ENCODE measurements at places on chromosomes 16 and 17.

- DNase-seq, result no peak
These were observed 13.9 kb downstream of the ATP2A1 start for GRCh38 chr16:28891964-28892890.

GRCh38 chr16:83040174-83040573 lies 413.4 kb downstream of the CDH13 start:
- DNase-seq, result no peak

DNA sequence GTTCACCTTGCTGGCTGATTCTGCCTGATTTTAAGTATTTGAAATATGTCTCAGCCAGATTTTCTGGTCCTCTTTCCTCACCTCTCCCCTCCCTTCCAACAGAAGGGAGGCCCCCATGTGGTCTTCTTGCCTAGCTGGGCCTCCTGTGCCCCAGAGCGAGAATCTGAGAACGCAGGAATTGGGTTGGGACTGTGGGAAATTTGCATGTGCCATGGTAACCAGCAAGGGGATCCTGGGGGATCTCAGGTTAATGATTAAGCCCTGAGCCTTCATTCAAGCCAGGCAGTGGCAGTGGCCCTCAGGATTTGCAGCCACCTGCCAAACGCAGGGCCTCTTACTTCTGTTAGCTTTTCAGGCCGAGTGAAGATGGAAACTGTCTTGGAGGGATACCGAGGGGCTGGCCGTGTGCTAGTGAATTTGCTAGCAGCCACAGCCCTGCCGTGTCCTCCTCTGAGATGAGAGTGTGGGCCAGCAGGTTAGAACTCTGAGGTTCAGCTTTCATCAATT lies 40.2 kb downstream of the KSR1 start:
- DNase-seq, result no peak

- DNase-seq, result no peak
These were observed 1.2 kb downstream of the SNTB2 start for GRCh38 chr16:69188236-69188549.

GRCh38 chr16:68450741-68451255 lies 2.5 kb upstream of the SMPD3 start:
- DNase-seq, result no peak

DNA sequence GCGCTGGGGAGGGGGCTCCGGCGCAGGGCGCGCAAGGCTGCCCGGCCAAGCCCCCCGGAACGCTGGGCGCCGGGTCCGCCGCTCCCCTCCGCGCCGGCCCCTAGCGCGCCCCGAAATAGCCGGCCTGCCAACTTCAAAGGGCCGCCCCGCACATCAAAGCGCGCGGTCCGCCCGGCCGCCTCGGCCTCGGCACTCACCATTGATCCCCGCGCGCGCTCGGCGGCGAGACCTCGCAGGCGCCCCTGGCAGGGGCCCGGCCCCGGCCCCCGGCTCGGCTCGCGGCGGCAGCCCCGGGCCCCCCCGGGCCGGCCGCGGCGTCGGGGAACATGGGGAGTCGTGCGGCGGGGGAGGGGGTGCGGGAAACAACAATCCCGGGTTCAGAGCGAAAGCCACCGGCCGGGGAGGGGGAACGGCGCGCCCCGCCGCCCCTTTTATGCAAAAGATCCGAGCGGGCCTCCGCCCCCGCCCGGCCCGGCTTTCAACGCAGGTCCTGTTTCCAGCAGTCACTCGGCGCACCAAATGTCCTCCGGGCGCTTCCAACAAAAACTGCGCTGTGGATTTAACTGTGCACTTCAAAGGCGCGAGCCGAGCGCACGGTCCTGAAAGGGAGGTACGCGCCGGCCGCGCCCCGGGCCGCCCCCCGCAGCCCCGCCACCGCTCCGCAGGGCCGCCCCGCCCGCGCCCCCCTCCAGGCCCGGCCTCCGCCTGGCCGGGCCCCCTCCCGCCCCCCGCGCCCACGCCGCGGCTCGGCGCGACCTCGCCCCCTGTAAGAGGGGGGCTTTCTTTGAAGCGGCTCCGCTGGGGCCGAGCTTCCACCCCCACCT lies 608 bp downstream of the AXIN2 start:
- DNase-seq, result peak; percentile 38

GRCh38 chr17:71649941-71650350 lies 470.9 kb upstream of the SOX9 start:
- no peak for DNase-seq

DNA sequence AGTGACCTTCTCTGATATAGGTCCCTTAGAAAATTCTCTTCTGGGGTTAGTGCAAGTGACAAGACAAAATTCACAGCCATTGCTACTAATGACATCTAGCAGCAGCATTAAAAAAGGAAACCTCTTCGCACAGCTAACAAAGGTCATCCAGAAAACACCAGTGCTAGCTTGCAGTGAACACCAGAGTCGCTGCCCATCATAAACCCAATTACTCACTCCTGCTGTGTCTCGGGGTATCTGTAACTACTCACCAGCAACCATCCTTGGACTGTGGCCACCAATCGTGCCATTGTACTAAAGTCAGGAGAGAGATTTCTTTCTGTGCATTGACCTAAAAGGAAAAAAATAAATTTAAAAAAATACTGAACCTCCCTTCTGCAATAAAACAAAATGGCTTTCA lies 1494.7 kb upstream of the CDH8 start:
- DNase-seq, result no peak

DNA sequence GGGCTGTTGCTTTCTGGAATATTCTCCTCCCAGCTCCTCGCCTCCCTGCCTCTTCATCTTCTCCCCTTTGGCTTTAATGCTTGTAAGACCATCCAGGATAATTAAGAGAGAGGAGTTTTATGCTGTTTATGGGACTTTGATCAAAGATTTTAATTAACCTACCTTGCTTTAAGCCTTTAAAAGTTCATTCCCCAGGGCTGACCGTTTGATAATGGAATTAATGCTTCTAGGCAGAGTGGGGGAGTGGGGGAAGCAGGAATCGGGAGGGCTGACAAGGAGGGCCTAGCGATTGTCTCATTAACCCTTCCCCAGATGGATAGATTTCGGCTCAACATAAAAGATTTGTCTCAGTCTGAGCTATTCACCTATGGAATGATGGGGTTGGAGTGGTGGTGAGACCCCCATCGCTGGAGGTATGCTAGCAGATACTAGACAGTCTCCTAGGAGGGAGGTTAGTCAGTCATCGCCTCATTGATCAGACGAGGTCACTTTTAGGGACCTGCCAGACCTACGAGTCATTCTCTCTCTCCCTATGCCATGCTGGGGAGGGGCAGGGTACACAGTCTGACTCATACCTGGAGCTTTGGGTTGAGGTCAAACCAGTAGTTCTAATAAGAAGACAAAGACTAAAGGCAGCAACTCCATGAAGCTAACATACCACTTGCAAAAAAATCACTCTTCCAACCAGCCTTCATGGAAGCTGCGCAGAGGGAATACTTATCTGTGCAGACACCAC lies 236.6 kb upstream of the NLRP1 start:
- no peak for DNase-seq

DNA sequence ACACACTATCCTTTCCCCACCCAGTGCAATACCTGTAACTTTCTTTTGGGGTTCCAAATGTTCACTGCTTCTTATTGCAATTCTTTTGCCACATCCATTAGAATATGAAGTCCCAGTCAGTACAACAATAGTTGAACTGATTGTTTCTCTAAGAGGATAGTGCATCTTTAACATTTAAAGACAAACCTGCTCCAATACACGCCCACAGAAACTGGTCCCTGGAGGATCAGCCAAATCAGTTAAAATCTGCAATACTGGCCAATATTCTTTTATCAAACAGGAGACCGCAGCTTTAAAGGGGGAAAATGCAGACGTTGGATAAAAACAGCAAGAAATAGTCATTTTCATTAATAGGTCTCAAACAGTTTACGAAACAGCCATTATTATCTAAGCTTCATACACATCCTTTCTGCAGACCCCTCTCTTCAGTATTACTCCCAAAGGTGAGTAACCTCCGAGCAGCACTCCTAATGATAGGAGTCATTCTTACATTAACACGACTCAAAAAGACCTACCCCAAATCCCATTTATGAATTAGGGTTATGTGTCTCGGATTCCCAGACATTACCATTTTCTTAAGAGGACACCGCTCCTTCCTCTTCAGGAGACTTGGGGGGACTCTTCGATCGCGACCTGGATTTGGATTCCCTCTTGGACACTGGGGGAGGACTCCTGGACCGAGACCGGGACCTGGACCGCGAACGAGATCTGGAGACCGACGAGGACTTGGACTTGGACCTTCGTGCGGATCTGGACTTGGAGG lies 1.4 kb downstream of the SRSF2 start:
- no peak for DNase-seq

DNA sequence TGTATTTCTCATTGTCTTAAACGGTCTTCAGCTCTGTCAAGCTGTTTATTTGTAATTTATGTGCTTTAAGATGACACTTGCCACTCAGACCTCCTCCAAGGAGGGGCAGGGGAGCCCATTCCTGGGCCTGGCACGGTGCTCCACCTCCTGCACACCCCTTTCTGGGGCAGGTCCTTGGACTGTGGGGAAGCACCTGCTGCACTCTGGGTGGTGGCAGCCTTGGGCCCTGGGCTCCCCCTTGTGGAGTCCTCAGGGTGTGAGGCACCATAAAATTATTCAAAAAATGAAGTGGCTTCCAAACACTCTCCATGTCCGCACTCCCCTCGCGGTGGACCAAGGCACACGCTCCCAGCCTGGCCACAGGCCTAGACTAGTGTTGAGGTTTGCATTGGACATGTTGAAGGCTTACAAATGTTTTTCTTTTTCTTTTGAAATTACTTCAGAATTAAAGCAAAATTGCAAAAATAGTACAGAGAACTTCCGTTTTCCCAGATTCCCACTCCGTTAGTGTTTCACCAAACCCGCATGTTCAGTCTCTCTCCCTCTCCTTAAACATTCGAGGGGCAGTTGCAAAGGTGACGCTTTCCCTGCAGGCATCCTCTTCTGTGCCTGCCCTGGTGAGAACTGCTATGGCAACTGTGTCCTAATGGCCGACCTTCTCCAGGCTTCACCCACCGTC lies 32.4 kb downstream of the FOXK2 start:
- DNase-seq, result peak; percentile 36

- DNase-seq, result no peak
These were observed 59.9 kb downstream of the TAOK1 start for GRCh38 chr17:29449865-29450671.

GRCh38 chr17:64783556-64784352 lies 121.6 kb upstream of the SMURF2 start:
- DNase-seq, result no peak

GRCh38 chr17:63001689-63002394 lies 35.8 kb downstream of the TANC2 start:
- DNase-seq, result no peak

- DNase-seq, result no peak
These were observed 24.4 kb downstream of the UBE2O start for GRCh38 chr17:76428511-76428910.

GRCh38 chr16:78333808-78334207 lies 234.4 kb downstream of the WWOX start:
- DNase-seq, result no peak

DNA sequence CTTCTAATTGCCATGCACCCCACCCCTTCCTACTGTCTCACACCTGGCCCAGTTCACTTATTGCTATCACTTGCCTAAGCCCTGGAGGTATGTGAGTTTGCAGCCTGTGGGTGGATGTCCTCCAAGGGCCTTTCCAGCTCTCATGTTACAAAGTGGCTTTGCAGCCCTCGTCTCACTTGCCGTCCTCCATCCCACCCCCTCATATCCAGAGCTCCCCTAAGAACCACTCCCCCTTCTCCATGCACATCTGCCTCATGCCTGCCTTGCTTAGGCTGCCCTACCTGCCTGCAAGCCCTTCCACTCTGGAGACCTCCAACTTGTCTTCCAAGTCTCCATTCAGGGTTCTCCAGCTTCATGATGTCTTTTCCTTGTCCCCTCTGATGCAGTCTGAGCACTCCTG lies 119.4 kb upstream of the NLRP1 start:
- no peak for DNase-seq

DNA sequence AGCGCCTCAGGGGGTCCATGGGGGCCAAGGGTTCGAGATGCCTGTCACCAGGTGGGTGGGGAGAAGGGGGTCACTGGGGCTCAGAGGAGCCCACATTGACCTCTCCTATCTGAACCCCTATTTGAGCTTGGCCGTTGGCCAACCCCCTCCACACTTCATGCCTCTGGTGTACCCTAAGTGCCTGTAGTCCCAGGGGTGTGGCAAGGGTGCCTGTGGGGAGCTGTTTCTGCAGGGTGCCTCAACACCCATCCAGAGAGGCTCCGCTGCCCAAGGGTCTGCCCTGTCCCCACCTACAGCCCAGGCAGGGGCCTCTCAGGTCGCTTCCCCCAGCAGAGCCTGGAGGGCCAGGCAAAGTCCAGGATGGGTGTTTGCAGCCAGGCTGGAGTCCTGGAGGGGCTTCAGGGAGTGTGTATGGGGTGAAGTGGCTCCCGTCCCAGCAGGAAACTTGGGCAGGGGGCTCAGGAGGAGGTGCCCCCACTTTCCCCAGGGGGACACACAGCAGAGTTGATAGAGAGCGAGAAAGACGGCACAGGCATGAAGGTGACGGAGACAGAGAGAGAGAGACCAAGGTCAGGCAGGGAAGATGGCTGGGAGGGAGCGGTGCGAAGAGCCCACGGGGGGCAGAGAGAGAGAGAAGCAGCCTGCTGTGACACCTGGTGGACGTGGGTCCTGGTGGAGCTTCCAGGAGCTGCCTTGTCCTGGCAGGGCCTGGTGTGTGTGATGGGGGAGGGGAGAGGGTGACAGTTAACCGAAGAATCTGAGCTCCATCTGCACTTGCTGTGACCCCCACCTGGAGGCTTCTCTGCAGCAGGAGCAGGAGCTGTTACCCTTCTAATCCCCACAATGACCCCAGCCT lies at the start of gene SEPTIN12:
Gene SEPTIN12 (minus strand): TSS at position 719 of the 856 bp plus-strand sequence. CDS start 700 bp downstream, at position 19.
- no peak for DNase-seq

- no peak for DNase-seq
These were observed 75.6 kb upstream of the HNF1B start for GRCh38 chr17:37820313-37820994.

- no peak for DNase-seq
These were observed 2.5 kb upstream of the CDYL2 start for GRCh38 chr16:80806927-80807340.

GRCh38 chr17:31869031-31869430 lies 10.0 kb upstream of the COPRS start:
- DNase-seq, result no peak

DNA sequence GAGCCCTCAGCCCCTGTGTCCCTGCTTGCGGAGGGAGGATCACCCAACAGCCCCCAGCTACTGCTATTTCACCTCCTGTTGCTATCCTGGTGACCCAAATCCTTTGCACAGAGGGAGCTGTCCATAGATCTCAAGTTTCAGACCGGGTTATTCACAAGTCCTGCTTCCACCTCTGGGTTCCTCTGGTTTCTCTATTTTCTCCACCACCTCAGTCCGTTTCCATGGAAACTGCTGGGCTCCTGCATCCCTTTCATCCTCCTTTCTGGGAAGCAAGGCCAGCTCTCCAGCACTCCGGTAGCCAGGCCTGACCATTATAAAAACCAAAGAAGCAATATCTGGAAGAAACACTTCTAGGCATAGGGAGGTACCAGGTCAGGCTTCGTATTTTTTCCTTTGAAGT lies 4.8 kb upstream of the CALB2 start:
- DNase-seq, result no peak

DNA sequence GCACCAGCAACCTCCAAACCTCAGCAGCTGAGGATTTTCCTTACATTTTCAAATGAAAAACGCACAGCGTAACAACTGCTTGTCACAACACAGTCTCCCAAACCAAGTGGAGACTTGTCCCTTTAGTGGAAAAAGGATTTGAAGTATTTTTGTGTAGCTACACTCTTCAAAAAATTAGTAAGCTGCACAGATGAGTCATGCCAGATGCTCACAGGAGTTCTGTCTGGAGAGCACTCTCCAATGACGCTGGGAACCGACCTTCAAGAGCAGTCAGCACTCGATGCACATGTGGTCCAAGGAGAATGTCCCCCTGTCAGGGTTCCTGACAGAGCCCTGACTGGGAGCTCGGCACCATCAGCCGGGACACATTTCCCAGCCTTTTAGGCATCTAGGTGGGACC lies 39.8 kb downstream of the MAP1LC3B start:
- no peak for DNase-seq
